ENCODE measurements at places on chromosomes 11 and 22.

DNA sequence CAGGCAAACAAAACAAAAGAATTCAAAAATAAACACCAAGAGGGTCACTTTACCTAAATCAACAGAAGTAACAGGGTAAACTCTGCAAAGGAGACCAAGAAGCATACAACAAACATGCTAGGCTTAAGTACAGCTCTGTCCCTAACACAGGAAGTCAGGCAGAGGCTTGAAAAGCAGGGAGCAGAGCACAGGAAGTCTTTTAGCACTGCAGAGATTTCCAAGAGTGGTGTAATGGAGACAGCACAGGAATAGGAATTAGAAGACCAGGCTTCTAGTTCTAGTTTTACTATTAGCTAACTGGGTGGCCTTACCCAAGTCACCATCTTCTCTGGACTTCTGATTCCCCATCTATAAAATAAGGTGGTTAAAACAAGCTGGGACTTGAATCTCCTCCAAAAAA lies 1.9 kb downstream of the RBFOX2 start:
- peak; percentile 73 for DNase-seq

DNA sequence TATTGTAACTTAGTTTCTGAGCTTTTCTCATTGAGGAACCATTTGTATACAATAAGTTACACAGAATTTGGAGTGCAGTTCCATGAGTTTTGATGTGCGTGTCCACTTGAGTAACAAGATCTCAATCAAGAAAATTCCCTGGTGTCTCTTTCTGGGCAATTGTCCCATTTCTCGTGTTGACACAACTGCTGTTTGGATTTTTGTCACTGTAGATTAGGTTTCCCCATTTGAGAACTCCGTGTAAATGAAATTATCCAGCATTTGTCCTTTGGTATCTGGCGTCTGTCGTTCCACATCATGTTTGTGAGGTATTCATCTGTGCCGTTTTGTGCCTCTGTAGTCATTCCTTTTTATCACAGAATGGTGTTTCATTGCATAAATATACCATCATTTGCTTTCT lies 547.0 kb downstream of the TBC1D22A start:
- no peak for DNase-seq

GRCh38 chr11:118016104-118016503 lies 29.9 kb downstream of the IL10RA start:
- DNase-seq, result no peak

DNA sequence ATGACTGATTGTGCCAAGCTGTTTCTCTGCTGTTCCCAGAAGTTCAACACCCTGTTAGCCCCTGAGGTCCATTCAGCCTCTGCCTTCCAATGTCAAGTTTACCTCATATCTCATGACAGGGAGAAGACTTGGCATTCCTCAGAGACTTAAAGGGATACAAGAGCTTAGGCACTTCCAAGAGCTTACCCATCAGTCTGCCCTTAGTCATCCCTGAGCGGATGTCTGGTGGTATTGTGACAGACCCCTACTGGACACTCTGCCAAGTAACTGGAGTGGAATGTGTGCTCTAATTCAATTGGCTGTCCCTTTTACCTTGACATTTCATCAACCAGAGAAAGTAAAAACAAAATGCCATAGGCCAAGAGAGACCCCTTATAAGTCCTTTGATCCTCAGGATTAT lies 151.5 kb downstream of the AASDHPPT start:
- peak; percentile 0 for DNase-seq

- DNase-seq, result no peak
These were observed 132.3 kb upstream of the PARVA start for GRCh38 chr11:12245091-12245490.

GRCh38 chr11:106668147-106668546 lies 350.1 kb downstream of the GUCY1A2 start:
- peak; percentile 46 for DNase-seq

DNA sequence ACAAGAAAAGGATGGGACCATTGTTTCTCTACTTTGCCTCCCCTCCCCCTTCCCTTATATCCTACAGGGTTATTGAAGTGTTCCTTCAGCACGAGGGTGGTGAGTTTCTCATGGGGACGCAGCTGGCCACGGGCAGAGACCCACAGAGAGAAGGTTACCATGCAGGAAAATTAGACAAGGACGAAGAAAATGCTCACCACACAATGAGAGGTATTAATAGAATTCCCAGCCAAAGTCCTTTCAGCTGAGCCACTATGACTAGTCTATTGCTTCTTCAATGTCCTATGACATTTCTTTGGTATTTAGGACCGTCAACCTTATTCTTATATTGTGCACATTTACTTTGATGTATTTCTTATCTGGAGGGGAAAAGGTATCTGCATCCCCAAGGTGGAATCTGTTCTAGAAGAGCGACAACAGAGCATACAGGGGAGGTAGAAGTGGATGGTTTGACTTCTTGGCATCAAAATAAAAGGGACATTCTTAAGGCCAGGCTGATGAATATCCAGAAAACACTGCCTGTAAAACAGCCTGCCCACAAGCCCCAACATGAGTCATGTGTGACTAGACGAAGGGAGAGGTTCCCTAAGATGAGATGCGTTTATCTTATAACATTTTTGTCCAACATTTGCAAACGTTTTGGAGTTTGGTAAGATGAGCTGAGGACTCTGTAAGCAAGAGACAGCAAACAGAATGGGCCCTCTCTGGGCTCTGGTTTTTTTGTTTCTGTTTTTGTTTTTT lies 209.8 kb upstream of the NARS2 start:
- peak; percentile 83 for DNase-seq

GRCh38 chr22:11360632-11361031 lies 4167.4 kb upstream of the OR11H1 start:
- no peak for DNase-seq

DNA sequence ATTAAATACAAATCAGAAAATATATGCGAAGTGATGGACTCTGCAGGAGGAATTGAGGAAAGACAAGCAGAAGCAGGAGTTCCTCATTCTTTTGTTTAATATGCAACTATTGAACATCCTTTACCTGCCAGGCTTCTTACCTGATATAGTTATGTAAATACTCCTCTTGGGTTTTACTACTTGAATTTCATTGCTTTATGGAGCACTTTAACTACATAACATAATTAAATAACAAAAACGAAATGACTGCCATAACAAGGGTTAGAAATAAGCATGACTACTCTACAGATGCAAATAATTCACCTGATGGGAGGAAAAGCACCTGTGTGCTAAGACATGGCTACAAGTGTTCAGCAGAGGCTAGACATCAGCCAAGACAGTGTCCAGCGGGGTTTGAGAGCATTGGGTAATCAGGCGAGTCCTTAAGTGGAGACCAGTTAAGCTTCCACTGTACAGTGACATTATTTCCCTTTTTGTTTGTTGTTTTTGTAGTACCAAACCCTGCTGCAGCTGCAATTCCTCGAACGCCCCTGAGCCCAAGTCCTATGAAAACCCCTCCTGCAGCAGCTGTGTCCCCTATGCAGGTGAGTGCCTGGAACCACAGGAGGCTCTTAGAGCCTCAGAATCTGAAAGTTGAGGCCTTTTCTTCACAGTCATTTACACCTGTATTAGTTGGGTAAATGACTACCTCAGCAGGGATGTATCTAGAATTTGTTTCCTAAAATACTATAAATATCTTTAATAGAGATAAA lies 67.4 kb downstream of the SPECC1L start:
- no peak for DNase-seq
